Dermis microvascular lymphatic vessel endothelial cell (primary cell): ENCODE measurements at places on chromosomes 2 and 18. TPM values are rescaled to one million over a fixed set of nuclear protein-coding genes. Genes with fewer than 3 reads are reported as not detected.

DNA sequence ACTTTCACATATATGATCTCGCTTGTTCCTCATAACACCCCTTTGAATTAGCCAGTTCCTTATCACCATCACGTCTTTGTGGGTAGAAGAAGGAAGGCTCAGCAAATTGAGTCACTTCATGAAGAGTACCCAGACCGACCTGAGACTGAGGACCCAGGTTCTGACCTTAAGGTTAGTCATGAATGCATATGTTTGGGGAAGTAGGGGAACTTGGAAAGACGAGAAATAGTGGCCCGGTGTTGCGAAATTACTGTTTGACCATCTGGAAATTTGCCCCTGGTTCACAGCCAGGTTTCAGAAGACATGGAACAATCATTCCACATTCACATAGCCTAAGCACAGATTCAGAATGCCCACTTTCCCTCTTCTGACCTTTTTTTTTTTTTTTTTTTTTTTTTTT lies 59.8 kb downstream of the MEIS1 start:
- DNase-seq, result no peak

DNA sequence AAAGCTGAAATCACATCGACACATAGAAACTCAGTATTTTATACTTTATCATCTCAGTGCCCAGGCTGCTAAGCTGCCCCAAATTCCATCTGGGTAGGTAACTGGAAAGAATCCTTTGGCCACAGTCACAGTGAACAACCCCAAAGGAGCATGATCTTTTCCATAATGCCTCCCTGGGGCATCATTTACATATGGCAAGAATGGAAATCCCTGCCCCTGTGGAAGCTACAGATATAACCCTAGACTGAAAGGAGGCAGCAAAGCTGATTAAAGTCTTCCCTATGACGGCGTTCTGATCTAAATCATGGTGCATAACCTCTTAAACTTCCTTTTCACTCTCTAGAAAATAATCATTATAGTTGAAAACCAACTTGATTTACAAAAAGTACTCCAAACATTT lies 41.5 kb downstream of the MAP3K19 start:
- no peak for DNase-seq

DNA sequence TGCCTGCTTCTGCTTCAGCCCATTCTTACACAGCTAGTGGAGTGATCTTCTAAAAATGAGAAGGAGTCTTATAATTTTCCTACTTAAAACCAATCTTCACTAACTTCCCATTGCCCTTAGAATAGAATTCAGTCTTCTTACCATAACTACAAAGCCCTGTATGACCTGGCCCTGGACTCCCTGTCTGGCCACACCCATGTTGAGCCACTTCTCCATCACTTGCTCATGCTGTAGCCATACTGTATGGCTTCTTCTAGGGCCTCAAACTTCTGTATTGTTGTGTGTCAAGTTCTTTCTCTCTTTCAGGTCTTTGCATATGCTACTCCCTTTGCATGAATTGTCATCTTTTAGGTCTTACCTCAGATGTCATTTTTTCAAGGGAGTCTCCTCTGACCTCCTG lies 11.2 kb downstream of the DGUOK start:
- DNase-seq, result no peak

GRCh38 chr2:99801327-99801901 lies 311.6 kb upstream of the REV1 start:
- DNase-seq, result no peak

The ZAP70 gene
- total RNA-seq, result 0.13 TPM in 2 replicates

The TTR gene
- total RNA-seq, result not detected in 2 replicates

The DSG4 gene
- not detected in 2 replicates for total RNA-seq
